T-helper 1 cell (primary cell): ENCODE measurements at places on chromosomes 12 and 14.

GRCh38 chr12:49403971-49404450 lies 36.7 kb downstream of the SPATS2 start:
- DNase-seq, result no peak

DNA sequence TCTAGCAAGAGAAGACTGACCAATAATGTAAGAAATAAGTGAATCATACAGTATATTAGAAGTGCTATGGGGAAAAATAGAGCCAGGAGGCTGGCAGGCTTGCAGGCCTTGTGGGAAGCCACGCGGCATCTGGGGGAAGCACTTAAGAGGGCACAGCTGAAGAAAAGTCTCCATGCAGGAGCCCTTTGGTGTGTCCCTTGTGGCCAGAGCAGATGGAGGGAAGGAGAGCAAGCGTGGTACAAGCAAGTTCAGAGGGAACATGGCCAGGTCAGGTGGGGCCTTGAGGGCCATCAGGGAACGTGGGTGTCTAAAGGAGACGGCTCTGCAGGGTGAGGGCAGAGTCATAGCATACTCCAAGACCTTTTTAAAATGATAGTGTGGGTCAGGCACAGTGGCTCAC lies 51.7 kb downstream of the LRRC74A start:
- no peak for DNase-seq

GRCh38 chr12:96902076-96902475 lies 5.0 kb upstream of the NEDD1 start:
- no peak for DNase-seq

DNA sequence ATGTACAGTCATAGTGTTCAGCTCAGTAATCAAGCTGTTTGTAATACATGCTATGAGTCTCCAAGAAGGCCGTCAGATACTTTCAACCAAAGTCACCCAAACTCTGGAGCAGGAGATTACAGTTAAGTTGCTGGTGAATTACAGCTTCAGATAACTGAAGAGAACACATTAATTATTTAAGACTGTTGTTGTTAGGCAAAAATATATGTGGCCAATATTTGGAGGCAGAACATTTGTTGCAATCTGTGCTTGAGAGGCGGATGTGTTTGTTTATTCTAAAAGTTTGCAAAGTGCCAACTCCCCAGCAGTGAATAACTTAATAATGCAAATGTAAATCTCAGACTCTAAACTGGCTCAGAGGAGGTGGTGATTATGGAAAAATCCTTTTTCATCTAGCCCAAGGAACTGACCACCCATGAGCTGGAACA lies 300.7 kb upstream of the TBX3 start:
- DNase-seq, result no peak

- no peak for DNase-seq
Measured at GRCh38 chr12:6849976-6850560, 1.0 kb downstream of the CDCA3 start.

DNA sequence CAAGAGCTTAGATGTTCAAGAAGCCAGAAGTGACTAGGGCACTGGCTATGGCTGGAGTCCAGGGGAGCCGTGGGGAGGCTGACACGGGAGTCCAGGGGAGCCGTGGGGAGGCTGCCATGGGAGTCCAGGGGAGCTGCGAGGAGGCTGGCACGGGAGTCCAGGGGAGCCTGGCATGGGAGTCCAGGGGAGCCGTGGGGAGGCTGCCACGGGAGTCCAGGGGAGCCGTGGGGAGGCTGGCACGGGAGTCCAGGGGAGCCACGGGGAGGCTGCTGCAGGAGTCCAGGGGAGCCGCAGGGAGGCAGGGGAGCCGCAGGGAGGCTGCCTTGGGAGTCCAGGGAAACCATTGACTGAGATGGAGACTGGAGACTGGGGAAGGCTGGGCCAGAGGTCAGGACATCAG lies 54.9 kb downstream of the TECPR2 start:
- DNase-seq, result no peak

- peak; percentile 100 for DNase-seq
Measured at GRCh38 chr12:53379389-53380103, 430 bp upstream of the SP1 start.

- peak; percentile 10 for DNase-seq
Measured at GRCh38 chr12:29012673-29013072, 136.4 kb upstream of the FAR2 start.

GRCh38 chr12:16324272-16324671 lies 23.2 kb upstream of the MGST1 start:
- no peak for DNase-seq

DNA sequence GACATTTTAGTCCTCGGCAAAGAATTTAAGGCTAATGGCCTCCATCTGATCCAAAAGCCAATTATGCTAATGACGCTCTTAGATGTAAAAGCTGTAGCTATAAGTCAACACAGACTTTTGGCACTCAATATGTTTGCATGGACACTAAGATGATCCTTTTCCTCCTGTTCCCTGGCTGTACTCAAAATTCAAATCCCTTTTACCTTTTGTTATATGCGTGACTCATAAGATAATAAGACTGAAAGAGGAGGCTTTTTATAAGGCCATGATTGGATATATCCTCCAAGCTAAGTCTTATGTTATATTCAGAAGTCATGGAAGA lies 89.8 kb downstream of the PDZRN4 start:
- DNase-seq, result no peak

GRCh38 chr12:30928356-30929244 lies 2.1 kb downstream of the TSPAN11 start:
- DNase-seq, result no peak

GRCh38 chr12:53345486-53346188 lies 9.5 kb upstream of the SP7 start:
- no peak for DNase-seq
